ENCODE measurements at places on chromosomes 13 and 19.
A peak's percentile ranks its signal among the peaks of the same experiment; 100 is the strongest.

DNA sequence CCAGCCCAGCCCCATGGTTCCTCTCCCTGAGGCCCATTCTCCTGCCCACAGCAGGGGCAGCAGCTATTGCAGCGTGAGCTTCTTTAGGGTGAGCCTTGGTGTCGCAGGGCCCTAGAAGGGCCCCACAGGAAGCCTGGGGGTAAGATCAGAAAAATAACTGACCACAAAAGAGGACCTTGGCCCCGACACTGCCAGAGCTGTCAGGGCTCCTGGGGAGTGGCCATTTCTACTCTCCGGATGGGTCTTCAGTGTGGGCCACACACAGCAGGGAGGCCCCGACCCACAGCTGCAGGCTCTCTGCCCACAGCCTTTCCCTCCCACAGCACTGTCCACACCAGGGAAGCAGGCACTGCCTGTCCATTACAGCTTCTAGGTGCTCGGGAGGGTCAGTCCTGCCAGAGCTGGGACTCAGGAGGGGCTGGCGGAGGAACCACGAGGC, 3.5 kb upstream of the SIGLEC8 start:
- no peak for ATAC-seq

GRCh38 chr13:46605825-46606554, 53.0 kb downstream of the LRCH1 start:
- ATAC-seq: peak; percentile 85

DNA sequence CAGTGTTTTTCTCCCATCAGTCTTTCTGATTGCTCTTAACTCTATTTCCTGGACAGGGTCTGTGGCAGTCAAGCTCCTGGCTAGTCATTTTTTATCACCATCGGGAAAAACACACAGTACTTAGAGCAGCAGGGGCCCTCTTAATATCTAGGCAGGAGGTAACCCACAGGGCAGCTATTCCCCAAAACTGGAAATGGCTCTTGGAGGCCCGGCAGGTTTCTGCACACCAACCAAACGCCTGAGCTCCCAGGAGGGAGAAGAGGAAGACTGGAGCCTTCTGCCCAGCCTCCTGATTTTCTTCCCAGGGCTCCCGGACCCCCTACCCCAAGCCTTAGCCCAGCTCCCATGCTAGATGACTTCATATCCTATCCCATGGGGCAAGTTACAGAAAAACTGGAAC, 49.3 kb upstream of the VSTM2B start:
- ATAC-seq: no peak

DNA sequence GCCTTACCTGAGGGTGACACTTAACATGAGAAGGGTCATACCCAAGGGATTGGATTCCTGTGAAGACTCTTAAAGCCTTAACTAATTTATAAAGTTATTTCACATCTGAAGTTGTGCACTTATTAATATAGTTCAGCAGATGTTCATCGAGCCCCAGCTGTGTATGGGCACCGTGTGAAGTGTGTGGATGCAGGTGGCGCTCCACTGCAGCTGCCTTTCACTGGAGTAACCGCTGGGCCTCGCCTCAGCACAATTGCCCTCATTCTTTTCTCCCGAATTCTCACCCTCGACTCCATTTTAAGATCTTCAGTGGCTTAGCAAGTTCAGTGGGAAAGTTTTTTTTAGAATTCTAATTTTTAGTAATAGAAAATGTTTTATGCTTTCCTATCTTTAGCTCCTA, 66.2 kb downstream of the DPY19L3 start:
- ATAC-seq: no peak

DNA sequence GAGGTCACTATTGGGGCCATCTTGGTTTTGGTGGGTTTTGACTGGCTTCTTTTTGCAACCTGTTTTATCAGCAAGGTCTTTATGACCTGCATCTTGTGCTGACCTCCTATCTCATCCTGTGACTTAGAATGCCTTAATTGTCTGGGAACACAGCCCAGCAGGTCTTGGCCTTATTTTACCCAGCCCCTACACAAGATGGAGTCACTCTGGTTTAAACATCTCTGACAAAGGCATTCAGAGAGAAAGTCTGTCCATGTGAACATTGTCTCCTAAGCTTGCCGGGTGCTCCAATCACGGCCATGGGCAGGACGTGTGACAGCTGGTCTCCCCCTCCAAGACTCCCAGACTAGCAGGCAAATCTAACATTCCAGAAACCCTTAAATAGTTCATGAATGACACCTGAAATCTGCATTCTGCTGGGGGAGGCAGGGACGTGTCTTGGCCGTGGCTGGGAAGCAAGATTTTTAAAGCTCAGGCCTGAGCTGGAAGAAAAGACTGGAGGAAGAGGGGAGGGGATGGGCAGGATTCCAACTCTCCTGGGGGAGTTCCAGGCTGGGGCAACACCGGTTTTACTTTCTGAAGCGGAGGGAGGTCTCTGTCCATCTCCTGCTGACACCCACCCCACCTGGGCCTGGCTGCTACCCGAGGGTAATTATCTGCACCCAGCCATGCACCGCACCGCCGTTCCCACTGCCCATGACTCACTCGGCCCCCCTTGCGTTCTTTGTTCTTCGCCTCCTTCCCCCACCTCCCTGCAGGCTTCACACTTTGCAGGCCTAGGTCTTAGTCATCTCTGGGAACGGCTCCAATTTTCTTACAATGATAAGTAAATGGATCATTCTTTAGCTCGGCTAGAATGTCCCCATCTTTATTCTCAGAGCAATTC, 11.6 kb upstream of the OR1M1 start:
- no peak for ATAC-seq

DNA sequence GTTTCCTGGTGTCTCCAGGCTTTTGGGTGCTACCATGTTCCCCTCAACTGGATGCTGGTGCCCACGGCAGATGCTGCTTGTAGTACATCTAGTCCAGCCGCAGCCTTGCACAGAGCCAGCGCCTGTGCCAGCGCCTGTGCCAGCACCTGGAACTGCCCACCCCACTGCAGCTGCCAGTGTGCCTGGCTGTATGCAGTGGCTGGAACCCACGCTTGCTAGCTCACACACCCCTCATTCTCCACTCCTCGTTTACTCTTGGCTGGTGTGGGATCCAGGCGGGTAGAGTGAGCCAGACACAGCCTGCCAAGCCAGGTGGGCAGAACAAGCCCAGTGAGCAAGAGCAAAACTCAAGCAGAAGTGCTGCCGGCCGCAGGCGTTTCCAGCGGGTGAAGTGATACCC, 428.6 kb downstream of the SLITRK1 start:
- peak; percentile 57 for ATAC-seq

- no peak for ATAC-seq
Measured at GRCh38 chr19:51242881-51243630, 7.8 kb upstream of the SIGLECL1 start.

DNA sequence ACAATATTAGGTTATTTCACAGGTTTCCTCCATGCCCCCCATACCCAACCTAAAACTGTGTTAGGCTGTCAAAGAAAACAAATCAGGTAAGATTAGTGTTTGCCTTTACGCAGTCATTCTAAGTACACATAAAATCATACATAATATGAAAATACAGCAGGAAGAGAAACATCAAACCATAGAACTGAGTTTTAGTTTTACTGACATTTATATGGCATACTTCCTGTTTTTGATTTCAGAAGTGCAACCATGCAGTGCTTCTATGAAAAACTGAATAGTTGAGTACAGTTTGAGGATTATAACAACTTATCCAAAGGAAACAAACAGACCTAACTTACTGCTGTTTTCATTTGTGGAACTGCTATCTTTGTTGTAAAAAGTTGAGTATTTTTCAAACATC, 91.3 kb downstream of the KCNRG start:
- ATAC-seq: peak; percentile 84

DNA sequence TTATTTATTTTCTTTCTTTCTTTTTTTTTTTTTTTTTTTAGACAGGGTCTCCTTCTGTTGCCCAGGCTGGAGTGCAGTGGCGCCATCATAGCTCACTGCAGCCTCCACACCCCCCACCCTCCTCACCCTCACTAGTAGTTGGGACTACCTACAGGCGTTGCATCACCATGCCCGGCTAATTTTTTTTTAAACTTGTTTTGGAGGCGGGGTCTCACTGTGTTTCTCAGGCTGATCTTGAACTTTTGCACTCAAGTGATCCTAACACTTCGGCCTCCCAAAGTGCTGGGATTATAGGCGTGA, 33.6 kb downstream of the GJA3 start:
- ATAC-seq: peak; percentile 10

- no peak for ATAC-seq
Measured at GRCh38 chr13:47100214-47100853, 203.5 kb upstream of the HTR2A start.

- ATAC-seq: no peak
Measured at GRCh38 chr19:45587873-45588272, 3.3 kb upstream of the OPA3 start.

DNA sequence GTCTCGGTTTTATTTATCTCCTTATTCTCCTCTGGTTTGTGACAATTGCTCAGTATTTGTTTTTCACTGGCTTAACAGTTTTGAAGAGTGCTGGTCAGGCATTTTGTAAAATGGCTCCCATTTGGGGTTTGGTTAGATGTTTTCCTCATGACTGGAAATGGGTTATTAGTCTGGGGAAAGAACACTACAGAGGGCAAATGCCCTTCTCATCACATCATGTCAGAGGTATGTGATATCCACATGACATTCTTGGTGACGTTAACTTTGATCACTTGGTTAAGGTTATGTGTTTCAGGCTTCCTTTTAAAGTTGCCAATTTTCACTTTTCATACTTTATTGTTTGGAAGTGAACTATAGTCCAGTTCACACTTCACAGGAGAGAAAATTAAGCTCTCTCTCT, 74.8 kb upstream of the KLHL1 start:
- no peak for ATAC-seq

- no peak for ATAC-seq
Measured at GRCh38 chr13:102856557-102856956, 10.7 kb downstream of the ERCC5 start.

DNA sequence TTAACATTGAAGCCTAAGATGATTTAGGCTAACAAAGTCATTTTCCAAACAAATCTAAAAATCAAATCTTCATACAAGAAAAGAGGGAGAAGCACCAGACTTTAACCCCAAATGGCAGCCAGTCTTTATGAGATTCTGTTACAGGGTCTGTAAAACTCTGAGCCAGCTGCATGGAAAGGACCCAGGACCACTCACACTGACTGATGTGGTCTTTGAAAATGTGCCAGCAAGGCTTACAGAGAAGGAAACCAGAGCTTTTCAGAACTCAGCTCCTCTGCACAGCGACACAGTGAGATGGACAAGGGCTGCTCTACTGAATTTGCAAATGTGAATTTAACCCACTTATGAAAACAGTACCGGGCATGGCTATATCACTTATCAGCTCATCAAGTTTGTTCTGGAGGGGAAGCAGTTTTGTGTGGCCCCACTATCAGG, 98.8 kb upstream of the SERP2 start:
- ATAC-seq: peak; percentile 18

- no peak for ATAC-seq
Measured at GRCh38 chr13:50927701-50928100, 18.1 kb downstream of the RNASEH2B start.

GRCh38 chr19:3346677-3347353, 19.6 kb upstream of the NFIC start:
- no peak for ATAC-seq

GRCh38 chr13:85288698-85289097, 510.5 kb downstream of the SLITRK6 start:
- ATAC-seq: no peak

- no peak for ATAC-seq
Measured at GRCh38 chr13:98549006-98549727, 27.7 kb downstream of the STK24 start.

GRCh38 chr19:29566496-29567054, 39.5 kb upstream of the POP4 start:
- no peak for ATAC-seq

- no peak for ATAC-seq
Measured at GRCh38 chr19:10454267-10454666, 33.9 kb downstream of the PDE4A start.

- ATAC-seq: no peak
Measured at GRCh38 chr13:100751826-100752225, 77.2 kb upstream of the TMTC4 start.

DNA sequence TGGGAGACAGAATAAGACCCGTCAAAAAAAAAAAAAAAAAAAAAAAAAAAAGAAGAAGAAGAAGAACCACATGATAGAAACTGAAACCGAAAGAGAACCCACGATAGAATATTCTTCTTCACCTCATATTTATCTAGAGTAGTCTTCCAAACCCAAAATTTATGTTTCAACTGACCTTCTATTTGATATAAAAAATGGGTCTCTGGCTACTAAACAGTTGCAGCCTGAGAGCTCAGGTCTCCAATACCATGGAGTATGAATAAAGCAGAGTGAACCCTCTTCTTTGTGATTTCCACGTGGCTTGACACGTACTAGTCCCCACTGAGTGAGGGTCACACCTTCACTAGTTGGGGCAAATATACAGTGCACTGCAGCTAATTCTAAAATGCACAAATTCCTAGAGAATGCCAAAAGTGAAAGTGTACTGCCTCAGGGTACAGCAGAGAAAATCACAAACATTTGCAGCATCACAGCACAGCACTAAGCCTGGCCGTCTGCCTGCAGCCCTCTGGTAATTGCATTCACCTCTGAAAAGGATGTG, 30.8 kb upstream of the RFC3 start:
- ATAC-seq: peak; percentile 56

GRCh38 chr13:32121316-32121715, 89.7 kb downstream of the FRY start:
- ATAC-seq: no peak

- no peak for ATAC-seq
Measured at GRCh38 chr19:17909003-17909732, 23.6 kb upstream of the CCDC124 start.

DNA sequence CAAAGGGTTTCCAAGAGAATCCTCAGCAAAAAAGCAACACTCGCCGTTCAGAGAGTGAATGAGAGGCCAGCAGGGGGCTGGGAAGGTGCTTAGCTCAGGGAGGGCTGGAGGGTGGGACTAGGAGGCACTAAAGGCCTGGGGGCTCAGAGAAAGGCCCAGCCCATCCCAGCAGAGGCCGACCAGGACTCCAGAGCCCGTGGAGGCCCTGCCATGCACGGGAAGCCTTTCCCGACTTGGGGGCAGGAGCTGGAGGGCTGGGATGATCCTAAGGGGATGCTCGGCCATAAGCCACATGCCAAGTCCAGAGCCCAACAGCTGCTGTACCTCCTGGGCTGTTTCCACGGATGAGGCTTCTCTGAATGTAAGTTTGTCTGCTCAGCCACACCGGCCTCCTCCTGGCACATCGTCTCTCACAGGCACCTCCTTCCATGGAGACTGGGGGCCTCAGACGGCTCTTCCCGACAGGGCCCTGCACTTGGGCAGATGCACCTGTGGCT, 19.5 kb downstream of the RASA3 start:
- no peak for ATAC-seq

DNA sequence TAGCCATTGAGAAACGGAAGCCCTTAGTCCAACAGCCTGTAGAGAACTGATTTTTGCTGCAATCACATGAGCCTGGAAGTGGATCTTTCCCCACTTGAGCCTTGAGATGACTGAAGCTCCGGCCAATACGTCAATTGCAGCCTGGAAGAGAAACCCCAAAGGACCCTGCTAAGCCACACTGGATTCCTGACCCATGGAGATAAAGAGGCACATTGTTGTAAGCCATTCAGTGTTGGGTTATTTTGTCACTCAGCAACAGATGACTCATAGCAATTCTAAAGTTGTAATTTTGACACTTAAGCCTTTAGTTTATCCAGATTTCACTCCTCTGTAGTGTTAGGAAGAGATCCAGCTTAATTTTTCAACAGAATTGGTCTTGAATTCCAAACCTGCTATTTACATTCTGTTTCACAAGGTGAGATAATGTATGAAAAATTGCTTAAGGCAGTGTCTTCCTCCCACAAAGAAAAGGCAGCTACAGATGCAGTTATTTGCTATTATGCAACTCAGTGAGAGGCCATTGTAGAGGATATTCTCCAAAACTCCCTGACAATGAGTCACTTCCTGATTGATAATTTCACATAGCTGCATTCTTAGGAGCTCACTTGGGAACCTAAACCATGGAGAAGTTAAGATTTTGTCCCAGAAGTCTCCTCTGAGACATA, 59.4 kb upstream of the TSHZ3 start:
- ATAC-seq: no peak

Measured in stimulated activated memory B cell treated with anti-CD40 and anti-IgM and Interleukin-4, amounts not matched to agents 10 μg/mL and 1 μg/mL and 100 μg/mL, for 72 hours (primary cell).